Anterior cingulate cortex (tissue), 58 donors: ENCODE measurements at places on chromosomes 16 and 17.

GRCh38 chr17:28916302-28916934, 13.5 kb upstream of the DHRS13 start:
- no peak for DNase-seq

GRCh38 chr17:28365487-28365886, 488 bp upstream of the SEBOX start:
- DNase-seq, result no peak

- no peak for DNase-seq
These were observed 174.6 kb downstream of the ABCA8 start for GRCh38 chr17:68780596-68780995.

GRCh38 chr17:73851091-73851490, 206.8 kb upstream of the SDK2 start:
- no peak for DNase-seq

DNA sequence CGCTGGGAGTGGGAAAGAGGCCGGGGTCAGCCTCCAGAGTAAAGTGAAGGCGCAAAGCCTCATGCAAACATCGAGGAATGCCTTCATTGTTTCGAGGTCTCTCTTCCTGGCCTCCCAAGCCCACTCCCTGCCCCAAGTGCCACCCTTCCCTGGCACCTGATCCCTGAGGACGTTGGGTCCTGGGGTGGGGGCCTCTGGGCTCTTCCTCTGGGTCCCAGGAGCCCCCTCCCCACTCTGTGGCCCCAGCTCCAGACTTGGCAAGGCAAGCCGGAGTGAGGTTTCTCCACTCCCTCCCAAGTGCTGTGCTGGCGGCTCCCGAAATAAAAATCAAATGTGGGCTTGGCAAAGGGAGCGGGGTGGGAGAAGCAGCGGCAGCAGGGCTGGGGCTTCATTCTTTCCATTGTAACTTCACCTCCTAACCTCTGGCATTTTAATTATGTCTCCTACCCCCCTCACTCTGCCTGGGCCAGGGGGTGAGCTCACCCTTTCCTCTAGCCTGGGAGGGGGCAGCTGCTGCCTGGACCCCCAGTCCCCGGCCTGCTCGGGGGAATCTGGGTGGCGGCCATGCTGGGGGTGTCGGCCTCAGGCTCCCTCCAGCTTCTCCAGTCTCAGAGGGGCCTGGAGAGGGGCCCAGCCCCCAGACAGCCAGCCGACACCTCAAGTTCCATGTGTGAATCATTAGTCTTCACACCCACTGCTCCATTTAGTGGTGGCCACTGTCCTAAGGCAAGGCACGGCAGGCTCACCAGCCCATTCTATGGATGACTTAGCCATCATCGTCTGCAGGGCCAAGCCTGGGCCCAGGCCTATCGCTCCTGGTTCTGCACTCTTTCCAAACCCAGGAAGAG, 14.6 kb upstream of the TMEM92 start:
- no peak for DNase-seq

DNA sequence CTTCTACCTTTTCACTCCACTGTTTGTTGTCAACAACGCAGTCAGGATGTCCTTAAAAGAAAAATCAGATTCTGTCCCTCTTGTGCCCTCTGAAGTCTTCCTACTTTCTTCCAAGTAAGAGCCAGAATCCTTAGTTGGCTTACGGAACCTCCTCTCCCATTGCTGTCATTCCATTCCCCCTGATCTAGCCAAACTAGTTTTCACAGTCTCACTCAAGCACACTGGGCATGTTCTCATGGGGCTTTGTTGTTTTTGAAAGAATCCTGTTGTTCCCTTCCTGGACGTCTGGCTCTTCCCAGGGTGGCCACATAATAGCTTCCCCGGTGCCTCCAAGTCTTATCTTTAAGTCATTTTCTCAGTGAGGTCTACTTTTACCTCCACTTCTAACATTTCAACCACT, 158.6 kb upstream of the ELAC2 start:
- DNase-seq, result no peak

DNA sequence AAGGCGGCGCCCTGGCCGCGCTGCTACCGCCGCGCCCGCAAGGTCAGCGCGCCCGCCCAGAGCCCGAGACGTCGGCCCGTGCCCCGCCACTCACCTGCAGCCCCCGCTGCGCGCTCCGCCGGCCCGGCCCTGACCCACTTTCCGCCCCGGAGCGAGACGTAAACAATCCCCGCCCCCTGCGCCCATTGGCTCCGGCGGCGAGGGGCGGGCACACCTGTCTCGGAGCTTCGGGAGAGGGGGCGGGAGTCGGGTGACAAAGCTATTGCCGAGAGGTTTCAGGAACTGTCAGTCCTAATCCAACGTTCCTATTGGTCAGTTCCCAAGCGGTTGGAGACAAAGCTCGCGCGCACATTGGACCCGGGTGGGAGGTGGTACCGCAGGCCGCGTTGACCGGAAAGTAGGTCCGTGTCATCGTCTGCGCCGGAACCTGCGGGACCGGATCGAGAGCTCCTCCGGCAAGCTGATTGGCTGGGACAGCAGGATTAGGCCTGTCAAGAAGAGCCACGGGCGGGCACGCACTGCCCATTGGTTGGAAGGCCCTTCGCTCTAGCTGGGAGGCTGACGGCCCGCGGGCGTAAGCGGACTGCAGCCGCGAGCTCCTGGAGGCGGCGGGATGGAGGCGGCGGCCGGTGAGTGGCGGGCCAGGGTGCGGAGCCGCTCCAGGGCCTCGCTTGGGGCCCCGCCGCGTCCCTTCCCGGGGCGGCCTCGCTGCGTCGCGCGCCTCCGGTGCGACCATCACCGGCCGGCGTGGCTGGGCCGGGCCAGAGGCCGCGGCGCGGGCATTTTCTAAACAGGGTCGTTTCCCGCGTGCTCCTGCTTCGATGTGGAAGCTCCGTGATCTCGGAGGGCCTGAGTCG, at the start of the genes NUBP2 and SPSB3:
TSS of gene NUBP2 (plus strand) at position 553 of the 857 bp plus-strand sequence. CDS start at position 614, 61 bp downstream.
TSS of gene SPSB3 (minus strand) at position 164 of the 857 bp plus-strand sequence. CDS start 1,088 bp downstream, outside the sequence.
- DNase-seq, result peak; percentile 99

GRCh38 chr17:27376637-27377547, 79.4 kb upstream of the KSR1 start:
- no peak for DNase-seq

DNA sequence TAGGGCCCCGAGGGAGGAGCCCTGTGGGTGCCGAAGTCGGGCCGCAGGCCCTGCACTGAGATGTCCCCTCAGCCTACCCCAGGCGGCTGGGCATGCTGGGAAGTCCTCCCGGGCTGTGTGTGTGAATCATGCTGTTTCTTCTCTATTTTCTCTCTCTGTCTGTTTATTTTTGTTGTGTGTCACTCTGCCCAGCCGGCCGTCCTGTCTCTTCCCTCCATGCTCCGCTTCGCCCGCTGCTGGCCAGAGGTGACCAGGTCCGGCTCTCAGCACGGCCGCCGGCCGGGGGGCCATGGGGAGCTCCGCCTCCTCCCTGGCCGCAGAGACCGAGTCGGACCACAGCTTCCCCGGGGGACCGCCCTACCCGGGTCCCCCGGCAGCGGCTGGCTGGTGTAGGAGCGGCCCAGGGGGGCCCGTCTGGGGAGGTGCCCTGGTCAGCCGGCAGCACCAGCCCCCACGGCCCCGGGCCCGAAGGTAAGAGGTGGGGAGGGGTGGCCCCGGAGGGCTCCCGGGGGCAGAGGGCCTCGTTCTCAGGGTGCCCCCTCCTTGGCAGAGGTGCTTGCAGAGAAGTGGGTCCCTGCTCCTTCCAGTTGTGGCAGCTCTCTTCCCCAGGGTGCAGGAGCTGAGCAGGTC, 12.5 kb downstream of the CAPN15 start:
- no peak for DNase-seq

GRCh38 chr16:57887711-57888110, 83.2 kb downstream of the CNGB1 start:
- DNase-seq, result no peak

- no peak for DNase-seq
These were observed 5.4 kb downstream of the ABR start for GRCh38 chr17:1174263-1174880.

GRCh38 chr16:30628628-30629540, 18.7 kb upstream of the ZNF689 start:
- DNase-seq, result peak; percentile 53

DNA sequence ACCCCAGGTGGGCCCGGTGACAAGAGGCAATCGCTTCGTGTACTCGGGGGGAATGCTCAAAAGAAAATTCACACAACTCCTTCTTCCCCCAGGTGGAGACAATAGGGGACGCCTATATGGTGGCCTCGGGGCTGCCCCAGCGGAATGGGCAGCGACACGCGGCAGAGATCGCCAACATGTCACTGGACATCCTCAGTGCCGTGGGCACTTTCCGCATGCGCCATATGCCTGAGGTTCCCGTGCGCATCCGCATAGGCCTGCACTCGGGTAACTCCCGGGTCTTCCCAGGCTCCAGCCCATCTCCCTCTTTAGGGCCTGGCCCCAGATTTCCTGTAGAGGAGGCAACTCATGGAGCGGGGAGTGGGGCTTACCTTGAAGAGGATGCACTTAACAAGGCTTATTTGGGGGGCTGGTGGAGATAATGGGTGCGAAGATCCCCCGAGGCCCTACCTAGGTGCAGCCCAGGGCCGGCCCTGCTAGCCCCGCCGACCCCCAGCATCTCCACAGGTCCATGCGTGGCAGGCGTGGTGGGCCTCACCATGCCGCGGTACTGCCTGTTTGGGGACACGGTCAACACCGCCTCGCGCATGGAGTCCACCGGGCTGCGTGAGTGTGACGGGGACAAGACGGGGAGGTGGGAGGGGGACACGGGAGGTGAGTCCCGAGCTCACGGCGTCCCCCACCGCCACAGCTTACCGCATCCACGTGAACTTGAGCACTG, 13.0 kb downstream of the GUCY2D start:
- no peak for DNase-seq

DNA sequence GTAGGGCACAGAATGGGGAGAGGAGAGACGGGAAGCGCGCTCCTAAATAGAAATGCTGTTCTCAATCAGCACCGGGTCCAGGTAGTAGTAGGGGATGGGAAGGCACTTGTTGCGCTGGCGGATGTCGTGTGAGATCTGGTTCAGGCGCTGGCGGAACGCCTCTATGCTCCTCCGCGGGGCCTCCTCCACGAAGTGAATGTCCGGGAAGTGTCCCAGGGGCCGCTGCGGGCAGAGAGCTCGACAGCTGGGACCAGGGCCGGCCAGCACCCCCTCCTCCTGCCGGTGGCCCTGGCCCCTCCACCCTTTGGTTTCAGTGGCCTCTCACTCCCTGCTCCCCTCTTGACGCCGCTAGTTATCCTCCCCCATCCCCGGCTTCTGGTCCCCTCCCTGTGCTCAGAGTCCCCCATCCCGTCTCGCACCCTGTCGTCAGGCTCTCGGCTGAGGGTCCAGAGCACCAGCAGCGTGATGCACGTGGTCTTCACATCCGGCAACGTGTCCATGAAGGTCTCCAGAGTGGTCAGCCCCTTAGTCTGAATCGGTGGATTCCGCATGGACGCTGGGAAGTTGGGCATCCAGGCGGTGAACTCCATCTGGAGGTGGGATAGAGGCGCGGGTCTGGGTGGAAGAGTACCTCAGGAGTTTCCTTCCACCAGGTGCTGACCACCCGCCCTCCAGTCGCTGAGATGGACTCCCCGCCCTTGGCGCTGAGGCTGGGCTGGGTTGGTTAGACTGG, 14.6 kb downstream of the ALOX12B start:
- DNase-seq, result no peak

- DNase-seq, result no peak
These were observed 8.0 kb downstream of the ELOB start for GRCh38 chr16:2769100-2769529.

DNA sequence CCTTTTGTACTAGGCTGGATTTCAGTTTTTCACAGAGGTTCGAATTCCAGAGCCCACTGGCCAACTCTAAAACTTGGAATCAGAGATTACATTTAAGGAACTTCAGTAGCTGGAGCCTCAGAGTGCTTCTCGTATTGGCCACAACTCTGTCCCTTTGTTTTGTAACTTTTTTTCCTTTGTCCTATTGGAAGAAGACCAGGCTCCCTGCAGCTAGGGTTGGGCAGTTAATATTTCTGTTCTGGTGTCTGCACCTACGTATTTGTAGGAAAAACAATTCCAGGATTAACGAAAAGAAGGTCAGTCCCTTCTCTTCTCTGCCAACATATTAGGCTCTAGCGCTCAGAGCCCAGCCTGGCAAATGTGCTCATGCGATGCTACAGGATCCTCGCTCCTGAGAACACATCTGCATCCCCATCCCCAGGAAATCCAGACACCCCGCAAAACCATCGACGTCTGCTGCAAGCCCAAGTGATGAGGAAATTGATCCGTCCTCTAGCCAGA, 1.9 kb downstream of the CDH11 start:
- no peak for DNase-seq

GRCh38 chr17:50039058-50039457, 16.9 kb upstream of the ITGA3 start:
- no peak for DNase-seq

DNA sequence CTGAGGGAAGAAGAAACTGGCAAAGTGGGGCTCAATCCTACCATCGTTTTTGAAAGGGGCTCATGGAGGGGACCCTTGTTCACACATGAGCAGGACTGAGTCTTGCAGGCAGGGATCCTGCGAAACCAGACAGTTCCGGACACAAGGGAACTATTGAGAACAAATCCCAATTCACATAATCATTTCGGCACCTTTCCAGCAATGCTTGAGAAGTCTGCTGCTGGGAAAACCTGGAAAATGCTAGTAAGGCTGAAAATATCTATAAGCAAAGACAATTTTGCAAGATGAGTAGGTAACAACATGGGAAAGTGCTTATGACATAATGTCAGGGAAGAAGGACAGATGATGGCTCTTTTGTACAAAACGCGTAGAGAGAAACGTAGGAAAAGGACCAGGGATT, 52.1 kb upstream of the BPTF start:
- DNase-seq, result no peak

DNA sequence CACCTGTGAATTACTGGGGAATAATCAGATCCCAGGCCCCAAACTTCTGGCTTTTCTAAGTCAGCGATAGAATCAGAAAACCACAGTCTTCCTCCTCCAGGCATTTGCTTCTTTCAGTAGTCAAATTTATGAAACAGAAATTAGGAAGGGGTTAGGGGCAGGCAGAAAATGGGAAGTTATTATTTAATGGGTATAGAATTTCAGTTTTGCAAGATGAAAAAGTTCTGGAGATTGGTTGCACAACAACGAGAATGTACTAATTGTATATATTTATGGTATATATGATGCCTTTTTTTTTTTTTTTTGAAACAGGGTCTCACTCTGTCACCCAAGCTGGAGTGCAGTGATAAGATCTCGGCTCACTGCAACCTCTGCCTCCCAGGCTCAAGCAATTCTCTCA, 23.5 kb downstream of the ORC6 start:
- no peak for DNase-seq

GRCh38 chr16:30555315-30556124, 2.7 kb downstream of the ZNF764 start:
- DNase-seq, result no peak

- no peak for DNase-seq
These were observed 22.4 kb downstream of the MIS12 start for GRCh38 chr17:5508810-5509209.

- DNase-seq, result no peak
These were observed 19.8 kb upstream of the MAP3K14 start for GRCh38 chr17:45336390-45337182.

GRCh38 chr17:1890758-1891450, 61.1 kb downstream of the RPA1 start:
- DNase-seq, result no peak

- peak; percentile 62 for DNase-seq
These were observed 96.0 kb downstream of the YPEL2 start for GRCh38 chr17:59427425-59427921.

GRCh38 chr17:49946964-49947584, 21.9 kb upstream of the DLX4 start:
- no peak for DNase-seq
